ENCODE measurements at places on chromosomes 2 and 18. TPM values are rescaled to one million over a fixed set of nuclear protein-coding genes. Genes with fewer than 3 reads are reported as not detected.

GRCh38 chr18:45557287-45557686, 58.0 kb upstream of the SLC14A2 start:
- DNase-seq: no peak

DNA sequence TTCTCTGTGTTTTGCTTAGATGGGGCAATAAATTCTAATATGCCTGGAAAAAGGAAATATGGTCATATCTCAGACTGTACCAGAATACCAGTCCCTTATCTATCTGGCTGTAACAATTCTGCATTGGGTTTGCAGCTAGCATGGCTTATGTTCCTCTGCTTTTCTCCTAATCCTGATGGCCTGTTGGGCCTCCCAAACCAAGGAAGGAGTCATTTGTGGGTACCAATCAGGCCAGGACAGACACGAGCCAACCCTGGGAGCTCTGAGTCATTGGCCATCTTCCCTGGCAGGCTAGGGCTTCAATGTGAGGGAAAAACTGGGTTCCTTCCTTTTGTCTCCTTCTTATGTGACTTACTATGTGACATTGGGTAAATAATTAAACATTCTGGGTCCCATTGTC, 12.0 kb downstream of the SMARCAL1 start:
- DNase-seq: no peak

- no peak for DNase-seq
These were observed 33.0 kb upstream of the GREB1 start for GRCh38 chr2:11500702-11501303.

DNA sequence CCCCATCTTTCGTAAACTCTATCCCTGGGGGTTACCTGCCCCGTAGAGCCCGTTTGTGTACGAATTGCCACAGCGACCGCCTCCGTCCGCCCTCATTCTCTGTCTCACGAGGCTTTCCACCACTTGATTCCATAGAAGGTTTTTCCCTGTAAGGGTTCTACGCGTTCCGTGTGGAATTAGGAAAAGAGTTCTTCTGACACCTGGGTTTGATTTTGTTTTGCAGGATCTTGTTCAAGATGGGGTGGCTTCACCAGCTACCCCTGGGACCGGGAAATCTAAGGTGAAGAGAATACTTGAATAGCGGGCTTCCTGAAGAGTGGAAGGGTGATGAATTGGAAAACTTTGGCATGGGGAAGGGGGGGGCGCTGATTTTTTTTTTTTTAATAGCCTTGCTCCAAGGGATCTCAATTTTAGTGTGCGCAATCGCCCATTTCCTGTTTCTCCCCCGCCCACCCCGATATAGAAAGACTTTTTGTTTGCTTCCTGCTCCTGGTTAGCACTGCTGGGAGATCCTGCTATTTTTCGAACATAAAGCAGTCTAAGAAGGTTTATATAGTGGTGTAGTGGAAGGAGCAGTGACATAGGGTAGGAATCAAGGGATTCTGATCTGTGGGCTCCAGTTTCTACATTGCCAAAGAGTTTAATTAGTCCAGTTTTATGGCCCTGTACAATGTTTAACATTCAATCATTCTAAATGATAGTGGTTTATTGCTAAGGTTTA, 564 bp downstream of the GCC2 start:
- no peak for DNase-seq

Gene TGFA
- total RNA-seq: 30.5 TPM

DNA sequence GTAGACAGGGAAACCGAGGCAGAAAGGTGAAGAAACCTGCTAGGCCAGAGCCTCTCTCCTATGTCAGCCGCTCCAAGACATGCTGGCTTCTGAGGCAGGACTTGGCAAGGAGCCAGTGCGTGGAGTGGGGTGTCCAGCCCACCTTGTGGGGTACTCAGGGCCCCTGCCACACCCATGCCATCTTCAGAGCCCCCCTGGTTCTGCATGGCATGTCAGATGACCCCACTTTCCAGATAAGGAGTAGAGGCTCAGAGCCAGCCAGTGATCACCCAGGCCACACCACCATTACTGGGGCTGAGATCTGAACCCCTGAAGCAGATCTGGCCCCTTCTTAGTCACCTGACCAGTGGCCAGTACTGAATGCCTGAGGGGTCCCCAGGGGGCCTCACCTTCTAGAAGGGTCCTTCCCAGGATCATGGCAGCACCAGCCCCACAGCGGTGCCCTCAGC, 14.7 kb downstream of the CROCC2 start:
- peak; percentile 8 for DNase-seq

GRCh38 chr2:226115832-226116200, 683.8 kb downstream of the IRS1 start:
- DNase-seq: no peak

GRCh38 chr2:161570424-161571050, 53.7 kb upstream of the SLC4A10 start:
- no peak for DNase-seq

DNA sequence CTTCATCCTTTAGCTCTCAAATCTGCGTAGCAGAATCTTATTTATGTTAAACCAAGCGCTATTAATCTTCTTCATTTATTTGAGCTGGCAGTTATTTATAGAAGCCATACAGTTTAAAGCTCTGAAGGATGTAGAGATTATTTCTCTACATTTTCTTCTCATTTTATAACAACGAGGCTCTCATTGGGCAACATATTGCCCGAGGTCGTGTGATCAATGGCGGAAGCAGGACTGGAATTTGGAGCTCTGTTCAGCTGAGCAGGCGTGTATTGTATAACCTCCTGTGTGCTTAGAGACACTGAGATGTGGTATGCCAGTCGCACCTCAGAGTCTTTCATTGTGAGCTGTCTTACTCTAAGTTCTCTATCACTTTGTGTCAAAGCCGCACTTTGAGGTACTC, 17.5 kb upstream of the DRC1 start:
- no peak for DNase-seq

- no peak for DNase-seq
These were observed 911.8 kb downstream of the CPS1 start for GRCh38 chr2:211468217-211468616.

- no peak for DNase-seq
These were observed 158.0 kb downstream of the RAPGEF4 start for GRCh38 chr2:172893671-172894070.

Gene CFC1
- total RNA-seq: 0.73 TPM

DNA sequence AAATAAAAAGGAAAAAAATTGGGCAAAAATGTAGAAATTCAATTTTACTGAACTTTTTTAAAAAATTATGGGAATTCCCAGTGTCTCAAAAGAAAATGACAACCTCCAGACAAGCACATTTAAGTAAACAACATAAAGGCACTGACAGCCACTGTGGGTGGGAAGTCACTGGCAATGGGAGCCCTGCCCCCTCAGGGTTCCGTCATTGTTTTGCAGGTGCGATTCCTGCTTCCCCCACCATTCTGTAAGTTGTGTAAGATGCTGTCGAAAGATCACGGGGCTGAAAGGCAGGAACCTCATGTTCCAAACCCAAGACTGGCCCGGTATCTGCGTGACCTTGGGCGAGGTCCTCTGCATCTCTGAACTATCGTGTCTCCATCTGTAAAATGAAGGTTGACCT, 15.8 kb upstream of the ASPRV1 start:
- no peak for DNase-seq

Gene OXER1
- 4.1 TPM for total RNA-seq

- no peak for DNase-seq
These were observed 48.1 kb upstream of the VPS54 start for GRCh38 chr2:64067326-64067725.

DNA sequence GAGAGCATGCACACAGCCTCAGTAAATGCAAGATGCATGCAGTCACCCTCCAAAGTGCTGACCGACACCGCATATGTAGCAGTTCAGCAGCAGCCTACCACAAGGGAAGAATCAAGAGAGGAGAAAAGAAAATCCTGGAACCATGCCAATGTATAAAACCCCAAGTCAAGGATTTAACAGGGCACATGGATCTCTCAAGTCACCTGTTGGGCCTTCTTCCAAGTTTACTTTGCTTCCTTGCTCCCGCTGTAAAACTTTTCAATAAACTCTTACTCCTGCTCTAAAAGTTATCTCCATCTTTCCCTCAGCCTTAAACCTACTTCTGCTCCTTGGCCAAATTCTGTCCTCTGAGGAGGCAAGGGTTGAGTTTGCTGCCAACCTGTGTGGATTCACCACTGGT, 147.8 kb upstream of the MAP2 start:
- no peak for DNase-seq

Gene ATP6V1B1
- not detected for total RNA-seq

DNA sequence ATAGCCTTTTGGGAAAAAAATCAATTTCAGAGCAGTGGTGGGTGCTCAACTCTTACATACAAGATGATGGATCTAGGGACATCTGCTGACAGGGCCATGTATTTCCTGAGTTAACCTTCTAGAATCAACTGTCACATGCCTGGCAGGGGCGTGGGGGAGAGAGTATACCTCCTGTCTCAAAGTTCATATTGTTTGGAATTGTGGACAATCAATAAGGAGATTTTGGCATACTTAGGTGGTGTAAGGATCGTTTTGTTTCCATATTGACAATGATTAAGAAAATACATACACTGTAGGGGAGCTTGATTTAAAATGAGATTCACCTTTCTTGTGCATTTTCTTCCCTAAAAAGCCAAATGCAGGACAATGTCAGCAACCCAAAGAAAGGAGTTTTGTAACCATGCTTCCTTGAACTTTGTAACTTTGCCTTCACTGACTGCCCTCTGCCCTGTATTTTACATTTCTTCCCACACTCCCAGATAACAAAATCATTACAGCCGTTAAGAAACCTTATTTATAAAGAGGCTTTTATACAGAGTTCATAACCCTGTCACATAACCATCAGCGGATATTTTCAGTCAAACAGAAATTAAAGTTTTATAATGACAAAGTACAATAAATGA, 88.4 kb downstream of the MEP1B start:
- DNase-seq: peak; percentile 49

Gene RIT2
- not detected for total RNA-seq

DNA sequence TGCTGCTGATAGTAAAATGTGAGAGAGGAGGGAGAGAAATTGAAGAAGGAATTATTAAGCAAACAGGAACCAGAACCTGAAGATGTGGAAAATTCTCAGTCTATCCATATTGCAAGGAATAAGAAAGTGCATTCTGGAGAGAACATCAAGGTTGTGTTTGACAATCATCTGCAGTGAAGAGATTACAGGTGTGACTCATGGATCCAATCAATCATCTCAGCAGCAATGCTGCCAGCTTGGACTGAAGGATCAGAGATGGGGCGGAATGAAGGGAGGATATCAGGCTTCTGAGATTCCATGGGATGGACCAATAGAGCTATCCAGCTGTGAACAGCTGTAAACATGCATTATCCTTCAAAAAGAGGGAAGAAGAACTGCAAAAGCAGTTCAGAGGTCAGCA, 247.3 kb downstream of the LPIN1 start:
- DNase-seq: no peak

Gene SLC5A7
- total RNA-seq: 0.36 TPM

- peak; percentile 93 for DNase-seq
These were observed 540 bp upstream of the RAB10 start for GRCh38 chr2:26033270-26033817.

- peak; percentile 36 for DNase-seq
These were observed 42.8 kb upstream of the GALR1 start for GRCh38 chr18:77206676-77207374.

- DNase-seq: no peak
These were observed 6.8 kb downstream of the AGPS start for GRCh38 chr2:177399376-177399775.

Gene VAMP5
- total RNA-seq: 20.4 TPM

Gene SP110
- 21.5 TPM for total RNA-seq

Gene NT5C1B
- total RNA-seq: not detected

Gene REEP1
- 7.1 TPM for total RNA-seq

GRCh38 chr18:21769206-21769605, 28.6 kb downstream of the MIB1 start:
- no peak for DNase-seq

Gene METTL4
- 9.1 TPM for total RNA-seq

DNA sequence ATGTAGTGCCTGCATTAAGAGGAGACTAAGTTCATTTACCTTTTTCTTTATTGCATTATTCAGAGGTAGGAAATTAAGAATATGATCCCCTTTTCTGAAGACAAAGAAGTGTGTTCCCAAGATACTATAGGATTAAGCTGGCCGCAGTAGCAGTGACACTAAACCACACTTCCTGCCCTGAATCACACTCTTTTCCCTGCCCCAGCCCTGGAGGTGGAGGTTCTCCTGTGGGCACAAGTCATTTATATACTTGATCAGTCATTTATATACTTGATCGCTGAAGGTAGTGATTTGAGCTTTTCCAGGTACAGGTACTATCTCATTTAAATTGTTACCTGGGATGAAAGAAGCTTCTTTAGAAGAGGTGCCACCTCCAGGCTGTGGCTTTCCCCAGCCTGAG, 78.6 kb downstream of the ARMC9 start:
- no peak for DNase-seq

DNA sequence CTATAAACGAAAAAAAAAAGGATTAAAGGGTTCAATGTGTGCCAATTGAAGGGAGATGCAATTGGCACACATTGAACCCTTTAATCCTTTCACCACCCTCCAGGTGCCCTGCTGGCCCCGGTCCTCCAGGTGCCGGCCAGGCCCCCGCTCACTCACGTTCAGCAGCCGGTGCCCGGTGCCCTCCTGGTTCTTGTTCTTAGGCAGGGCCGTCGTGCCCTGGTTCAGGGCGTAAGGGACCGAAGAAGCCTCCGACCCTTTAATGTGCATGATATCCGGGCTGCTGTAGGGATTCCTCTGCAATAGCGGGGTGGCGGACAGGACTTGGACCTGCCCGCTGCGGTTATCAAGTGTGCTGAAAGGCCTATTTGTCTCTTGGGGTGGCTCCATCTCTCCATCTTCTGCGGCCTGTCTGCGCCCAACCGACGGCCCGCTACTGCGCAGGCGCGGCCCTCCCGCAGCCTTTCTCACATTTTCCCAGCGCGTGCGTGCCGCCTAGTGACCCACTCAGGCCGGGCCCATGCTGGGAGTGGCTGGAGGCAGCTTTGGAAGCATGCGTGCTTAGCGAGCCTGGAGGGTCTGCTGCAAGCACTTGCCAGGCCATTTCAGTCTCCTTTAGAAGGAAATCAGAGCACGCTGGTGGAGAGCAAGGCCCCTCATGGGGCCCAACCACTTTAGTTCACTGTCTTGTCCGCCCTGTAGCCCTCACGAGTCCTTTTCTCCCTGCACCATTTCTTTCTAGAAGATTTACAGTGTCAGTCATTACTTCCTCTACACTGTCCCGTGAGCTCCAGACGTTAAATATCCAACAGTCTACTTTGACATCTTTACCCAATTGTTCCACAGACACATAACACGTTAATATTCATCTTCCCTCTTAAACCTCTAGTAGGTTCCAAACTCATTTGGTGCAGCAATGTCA, 24.3 kb downstream of the TMEM237 start:
- peak; percentile 51 for DNase-seq

Data from left colon (tissue), 2 donors.